ENCODE measurements at places on chromosomes 12 and 14. TPM values are rescaled to one million over a fixed set of nuclear protein-coding genes. Genes with fewer than 3 reads are reported as not detected.

GRCh38 chr12:65761301-65761700 lies 63.0 kb upstream of the HMGA2 start:
- DNase-seq: no peak

GRCh38 chr12:46516933-46517578 lies 144.5 kb upstream of the SLC38A2 start:
- DNase-seq: no peak

- DNase-seq: no peak
These were observed 45.5 kb upstream of the ST8SIA1 start for GRCh38 chr12:22380031-22380430.

DNA sequence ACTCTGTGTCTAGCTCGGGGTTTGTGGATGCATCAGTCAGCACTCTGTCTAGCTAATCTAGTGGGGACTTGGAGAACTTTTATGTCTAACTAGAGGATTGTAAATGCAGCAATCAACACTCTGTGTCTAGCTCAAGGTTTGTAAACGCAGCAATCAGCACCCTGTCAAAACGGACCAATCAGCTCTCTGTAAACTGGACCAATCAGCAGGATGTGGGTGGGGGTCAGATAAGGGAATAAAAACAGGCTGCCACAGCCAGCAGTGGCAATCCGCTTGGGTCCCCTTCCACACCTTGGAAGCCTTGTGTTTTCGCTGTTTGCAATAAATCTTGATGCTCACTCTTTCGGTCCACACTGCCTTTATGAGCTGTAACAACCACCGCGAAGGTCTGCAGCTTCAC lies 920.7 kb upstream of the FOXG1 start:
- no peak for DNase-seq

GRCh38 chr12:115433014-115433634 lies 749.1 kb upstream of the TBX3 start:
- no peak for DNase-seq

DNA sequence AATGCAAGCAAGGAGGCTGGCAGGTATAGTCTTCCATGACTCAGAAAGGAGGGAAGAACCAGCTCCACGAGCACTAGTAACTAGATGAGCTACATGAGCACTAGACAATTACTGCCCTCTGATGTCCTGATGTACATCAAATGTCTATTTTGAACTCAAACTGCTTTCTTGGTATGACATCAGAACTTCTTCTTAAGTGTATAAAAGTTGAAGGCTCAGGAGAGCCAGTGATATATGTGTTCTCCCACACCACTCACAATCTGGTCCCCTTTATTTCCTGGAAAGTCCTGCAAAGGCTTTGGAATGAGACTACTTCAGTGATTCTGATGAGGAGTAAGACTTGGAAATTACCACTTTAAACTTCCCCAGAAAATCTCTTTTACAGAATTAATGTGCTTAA lies 18.5 kb upstream of the DHRS7 start:
- no peak for DNase-seq

GRCh38 chr12:685388-685787 lies 22.1 kb upstream of the NINJ2 start:
- no peak for DNase-seq

GRCh38 chr12:4830556-4831210 lies 79.0 kb upstream of the KCNA1 start:
- DNase-seq: no peak

DNA sequence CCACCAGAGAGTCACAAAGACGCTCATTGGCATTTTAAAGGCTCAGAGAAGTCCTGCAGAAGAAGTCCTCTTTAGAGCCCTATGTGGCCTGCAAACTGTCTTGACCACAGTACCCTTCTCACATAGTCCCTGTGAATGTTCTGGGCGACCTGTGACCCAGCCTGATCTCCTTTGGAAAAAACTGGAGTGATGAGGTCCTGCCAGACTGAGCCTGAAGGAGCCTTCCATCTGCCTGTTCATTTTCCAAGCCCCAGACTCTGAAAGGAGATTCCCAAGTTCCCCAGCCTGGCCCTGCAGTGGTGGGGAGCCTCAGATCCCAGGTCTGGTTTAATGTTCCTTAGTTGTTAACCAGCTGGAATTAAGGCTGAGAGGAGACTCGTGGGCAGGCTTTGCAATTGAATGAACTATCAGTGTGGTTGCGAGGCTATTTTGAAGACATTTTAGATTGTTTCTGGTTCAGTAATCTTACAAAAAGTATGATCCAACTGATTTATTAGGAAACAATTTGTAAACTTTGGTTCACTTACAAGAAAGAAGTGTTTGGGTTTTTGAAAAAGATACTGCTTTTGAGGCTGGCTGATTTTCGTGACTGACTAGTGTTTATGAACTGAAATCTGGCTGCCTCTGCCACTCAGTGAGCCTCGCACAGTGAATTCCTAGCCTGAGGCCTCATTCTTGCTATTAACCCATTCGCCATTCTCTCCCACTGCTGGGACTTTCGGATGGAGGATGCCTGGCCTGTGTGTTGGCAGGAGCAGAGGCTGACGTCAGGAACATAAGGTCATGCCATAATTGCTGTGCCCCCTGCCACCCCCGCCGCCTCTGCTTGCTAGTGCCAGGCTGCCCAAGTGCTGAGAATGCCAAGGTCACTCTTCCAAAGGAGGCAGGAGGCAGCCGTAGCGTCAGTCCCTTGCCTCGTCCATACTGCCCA lies 249.0 kb downstream of the CACNA1C start:
- DNase-seq: no peak

DNA sequence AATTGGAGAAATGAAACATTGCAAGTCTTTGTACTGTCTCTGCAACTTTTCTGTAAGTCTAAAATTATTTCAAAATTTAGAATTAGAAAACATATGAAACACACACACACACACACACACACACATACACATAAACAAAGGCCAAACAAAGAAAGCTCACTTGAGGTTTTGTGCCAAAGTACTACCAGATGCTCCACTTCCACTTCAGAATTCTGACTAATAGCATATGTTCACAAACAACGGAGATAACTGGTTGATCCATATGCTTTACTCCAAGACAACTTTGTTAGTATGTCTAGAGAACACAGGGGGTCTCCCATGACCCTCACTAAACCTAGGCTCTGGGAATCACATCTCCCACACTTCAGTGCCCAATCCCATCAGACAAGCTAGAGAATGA lies 133.8 kb upstream of the CLEC14A start:
- DNase-seq: no peak

DNA sequence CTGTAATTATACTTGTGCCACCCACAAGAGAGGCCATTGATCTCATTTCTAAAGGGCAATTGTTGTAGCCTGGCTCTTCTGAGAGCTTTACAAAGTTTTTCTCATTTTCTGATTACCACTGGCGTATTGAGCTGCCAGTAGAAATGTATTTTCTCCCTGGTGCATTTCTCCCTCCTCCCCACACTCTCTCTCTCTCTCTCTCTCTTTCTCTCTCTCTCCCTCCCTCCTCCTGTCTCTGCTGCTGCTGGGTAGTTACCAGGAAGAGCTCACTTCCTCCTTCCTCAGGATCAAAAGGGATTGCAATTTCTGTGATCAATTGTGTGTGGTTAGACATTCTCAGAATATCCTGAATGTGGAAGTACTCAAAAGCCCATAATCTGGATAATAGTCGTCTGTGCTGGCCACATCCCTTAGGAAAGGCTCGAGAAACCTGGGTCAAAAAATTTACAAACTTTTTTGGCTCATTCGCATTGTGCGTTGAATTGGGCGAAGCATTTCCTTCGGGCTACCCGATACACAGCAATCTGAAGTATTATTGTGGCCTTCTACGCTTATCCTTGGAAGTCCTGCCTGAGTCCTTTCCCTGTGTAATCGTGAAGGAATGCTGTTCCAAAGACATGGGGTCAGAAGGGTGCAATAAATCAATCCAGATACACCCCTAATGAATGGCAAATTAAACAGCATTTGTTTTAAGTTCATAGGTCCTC lies 254.8 kb downstream of the MSRB3 start:
- DNase-seq: no peak

- no peak for DNase-seq
These were observed 19.1 kb downstream of the BCL7A start for GRCh38 chr12:122040579-122041386.

DNA sequence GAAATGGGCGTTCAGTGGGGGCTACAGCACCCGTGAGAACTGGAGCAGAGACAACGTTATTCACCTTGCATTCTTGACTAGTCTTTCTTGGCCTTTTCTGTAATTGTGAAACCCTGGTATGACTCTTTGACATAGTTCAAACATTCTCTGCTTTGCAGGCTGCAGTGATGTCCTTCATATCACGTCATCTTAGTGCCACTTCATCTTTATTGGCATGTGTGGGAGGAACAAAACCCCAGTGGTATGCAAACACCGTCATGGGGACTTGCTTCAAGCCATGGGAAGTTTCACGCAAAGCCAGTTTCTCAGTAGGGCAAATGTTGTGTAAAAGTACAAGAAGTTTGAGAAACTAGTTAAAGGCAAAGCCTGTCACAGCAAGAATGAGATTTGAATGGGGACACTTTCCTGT lies 20.2 kb upstream of the DUSP16 start:
- DNase-seq: no peak

GRCh38 chr14:66238969-66239368 lies 247.2 kb upstream of the CCDC196 start:
- no peak for DNase-seq

GRCh38 chr12:128823216-128823915 lies 392 bp downstream of the SLC15A4 start:
- DNase-seq: no peak

DNA sequence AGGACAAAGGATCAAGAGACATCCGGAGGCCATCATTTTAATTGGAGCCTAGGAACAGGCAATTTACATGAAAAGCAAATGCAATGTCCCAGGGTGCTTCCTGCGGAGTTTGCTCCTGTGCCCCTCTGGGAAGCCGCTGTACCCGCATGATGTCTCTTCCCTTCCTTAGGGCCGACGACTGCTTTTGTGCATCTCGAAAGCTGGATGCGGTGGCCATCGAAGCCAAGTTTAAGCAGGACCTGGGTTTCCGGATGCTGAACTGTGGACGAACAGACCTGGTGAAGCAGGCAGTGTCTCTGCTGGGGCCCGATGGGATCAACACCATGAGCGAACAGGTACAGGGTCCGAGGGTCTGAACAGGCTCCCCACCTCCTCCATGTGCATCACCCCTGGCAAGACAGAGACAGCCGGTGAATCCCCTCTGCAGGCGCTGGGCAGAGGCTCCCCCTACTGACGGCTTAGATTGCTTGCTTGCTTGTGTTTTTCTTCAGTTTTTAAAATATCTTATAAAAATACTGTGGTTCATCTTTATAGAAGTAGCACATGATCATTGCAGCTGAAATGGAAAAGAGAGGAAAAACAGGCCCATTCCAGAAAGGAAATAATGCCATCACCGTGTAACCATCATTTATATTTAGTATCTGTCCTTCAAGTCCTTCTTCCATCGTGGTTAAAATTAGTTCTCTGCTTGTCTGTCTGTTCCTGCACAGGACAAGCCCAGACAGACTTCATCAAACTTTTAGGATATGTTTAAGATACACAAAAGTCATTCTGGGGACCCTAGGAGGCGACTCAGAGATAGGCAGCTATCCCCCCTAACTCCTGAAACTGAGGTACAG lies 75.4 kb upstream of the PWP1 start:
- no peak for DNase-seq

DNA sequence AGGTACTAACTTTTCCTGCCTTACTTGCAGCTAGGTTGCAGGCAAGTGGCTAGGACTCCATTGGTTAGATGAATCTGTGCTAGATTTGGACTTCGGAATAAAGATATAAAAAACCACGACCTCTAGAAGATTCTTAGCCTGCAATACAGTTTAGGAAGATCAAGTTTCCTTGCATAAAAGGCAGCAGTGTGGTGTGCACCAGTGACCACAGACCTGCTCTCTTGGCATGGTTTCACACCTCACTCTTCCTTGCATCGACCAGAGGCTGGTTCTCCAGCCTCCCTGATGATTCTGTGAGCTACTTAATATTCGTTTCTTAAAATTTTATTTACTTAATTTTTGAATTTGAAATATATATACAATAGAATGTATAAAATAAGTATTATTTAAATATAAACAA lies 9.8 kb downstream of the KLHDC1 start:
- DNase-seq: no peak

DNA sequence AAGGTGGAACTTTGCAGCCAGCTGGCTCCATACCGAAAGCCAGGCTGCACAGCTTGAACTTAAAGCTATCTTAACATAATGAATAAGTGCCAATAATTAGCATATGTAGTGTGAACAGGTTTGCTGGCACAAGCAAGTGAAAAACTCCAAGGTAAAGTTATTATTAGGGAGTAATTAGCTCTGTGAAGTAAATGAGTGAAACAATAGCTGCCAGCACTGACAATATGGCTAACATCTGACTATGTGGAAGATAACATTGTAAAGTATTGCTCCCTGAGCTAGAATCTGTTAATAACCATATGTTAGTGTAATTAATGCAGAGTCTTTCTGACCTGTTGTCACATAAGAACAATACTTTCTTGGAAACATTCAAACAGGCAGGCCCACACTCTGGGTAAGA lies 246.4 kb downstream of the SOX5 start:
- no peak for DNase-seq

The RBP5 gene
- total RNA-seq: 0.26 TPM

The ACOT2 gene
- 20.0 TPM for total RNA-seq

The CLEC1B gene
- not detected for total RNA-seq

The ABCD4 gene
- total RNA-seq: 32.4 TPM

The TMEM19 gene
- 47.6 TPM for total RNA-seq

The TROAP gene
- 2.1 TPM for total RNA-seq

The AP4S1 gene
- total RNA-seq: 6.0 TPM

Data from lower leg skin (tissue), 4 donors.